ENCODE measurements at places on chromosomes 4 and X.

DNA sequence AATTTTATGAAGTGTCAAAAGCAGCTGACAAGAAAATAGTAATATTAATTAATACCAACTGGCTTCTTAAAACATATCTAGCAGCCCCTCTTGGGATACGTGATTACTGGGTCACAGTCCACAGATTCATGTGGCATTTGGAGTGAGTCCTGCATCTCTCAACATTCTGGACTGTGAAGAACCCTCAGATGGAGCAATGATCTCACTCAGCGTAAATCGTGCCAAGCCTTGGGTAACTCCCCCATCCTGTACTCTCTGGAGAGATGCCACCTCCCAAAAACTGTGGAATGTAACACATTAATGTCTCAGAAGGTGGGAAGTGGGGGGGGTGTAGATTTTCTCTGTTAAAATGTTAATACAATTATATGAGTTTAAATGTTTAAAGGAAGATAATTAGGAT, 118.2 kb upstream of the IQCM start:
- no peak for DNase-seq

- DNase-seq, result no peak
Measured at GRCh38 chr4:153018684-153019083, 82.6 kb downstream of the FHDC1 start.

DNA sequence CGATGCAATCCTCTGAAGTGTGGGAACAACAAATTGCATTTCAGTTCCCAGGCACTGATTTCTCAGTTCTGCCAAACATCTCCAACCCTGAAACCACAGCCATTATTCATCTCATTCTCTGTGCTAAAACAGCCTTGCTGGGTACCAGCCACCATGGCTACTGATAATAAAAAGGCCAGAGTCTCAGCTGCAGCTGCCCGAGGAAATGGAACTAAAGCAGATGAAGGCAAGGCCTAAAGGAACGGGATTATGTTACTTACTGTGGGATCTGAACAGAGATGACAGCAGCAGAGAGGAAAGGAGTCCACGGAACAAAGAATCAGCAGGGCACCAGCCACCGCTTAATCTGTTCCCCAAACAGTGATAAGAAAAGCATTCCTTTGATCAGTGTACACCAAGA, 155.7 kb downstream of the PAPSS1 start:
- no peak for DNase-seq

DNA sequence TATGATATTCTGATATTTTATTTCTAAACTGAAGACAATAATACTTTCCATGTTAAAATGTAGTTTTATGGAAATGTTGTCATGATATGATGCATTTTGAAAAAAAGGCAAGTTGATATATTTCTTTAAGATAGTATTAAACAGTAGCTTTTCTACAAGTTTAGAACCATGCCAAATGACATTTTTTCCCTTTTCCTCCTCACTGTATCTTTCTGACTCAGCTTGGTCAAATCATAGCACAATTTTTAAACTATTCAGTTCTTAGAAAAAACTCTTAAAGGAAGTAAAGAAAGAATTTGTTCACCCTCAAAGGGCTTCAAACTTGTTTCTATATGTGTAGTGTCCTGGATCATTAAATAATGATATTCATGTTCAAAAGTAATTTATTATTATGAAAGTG, 46.0 kb upstream of the GUCY1A1 start:
- DNase-seq, result no peak

GRCh38 chr4:108972613-108973283, 209.9 kb upstream of the ETNPPL start:
- DNase-seq, result no peak

DNA sequence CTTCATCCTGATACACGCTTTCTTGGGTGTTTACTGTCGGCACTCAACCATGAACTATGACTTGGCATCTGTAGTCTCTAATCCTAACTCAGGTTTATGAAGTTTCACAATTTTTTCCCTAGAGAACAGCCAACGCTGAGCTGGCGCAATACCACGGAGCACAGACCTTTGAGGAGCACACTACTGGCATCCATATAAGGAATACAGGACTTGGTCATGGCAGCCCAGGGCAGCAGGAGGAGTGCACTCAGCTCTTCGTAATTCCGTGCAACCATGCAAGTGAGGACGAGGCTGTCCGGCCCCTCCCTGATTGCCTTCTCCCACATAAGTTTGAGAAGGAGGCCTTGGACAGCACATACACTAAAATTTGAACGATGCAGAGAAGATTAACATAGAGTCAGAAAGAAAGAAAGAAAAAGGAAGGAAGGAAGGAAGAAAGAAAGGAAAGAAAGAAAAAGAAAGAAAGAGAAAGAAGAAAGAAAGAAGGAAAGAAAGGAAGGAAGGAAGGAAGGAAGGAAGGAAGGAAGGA, 41.0 kb upstream of the PDLIM5 start:
- no peak for DNase-seq

GRCh38 chrX:19487520-19488200, 27.6 kb downstream of the MAP3K15 start:
- DNase-seq, result no peak

All from hippocampal formation (tissue), 2 donors.